NCI-H1694 (cell line): ENCODE measurements at places on chromosomes 16 and 17.

GRCh38 chr17:77233635-77234334, 93.0 kb downstream of the SEC14L1 start:
- no peak for DNase-seq

GRCh38 chr17:28227316-28228108, 91.5 kb upstream of the TMEM97 start:
- DNase-seq: no peak

- DNase-seq: no peak
Measured at GRCh38 chr17:64240741-64241347, 22.2 kb downstream of the TEX2 start.

- DNase-seq: peak; percentile 37
Measured at GRCh38 chr17:50266384-50267073, 7.7 kb upstream of the TMEM92 start.

DNA sequence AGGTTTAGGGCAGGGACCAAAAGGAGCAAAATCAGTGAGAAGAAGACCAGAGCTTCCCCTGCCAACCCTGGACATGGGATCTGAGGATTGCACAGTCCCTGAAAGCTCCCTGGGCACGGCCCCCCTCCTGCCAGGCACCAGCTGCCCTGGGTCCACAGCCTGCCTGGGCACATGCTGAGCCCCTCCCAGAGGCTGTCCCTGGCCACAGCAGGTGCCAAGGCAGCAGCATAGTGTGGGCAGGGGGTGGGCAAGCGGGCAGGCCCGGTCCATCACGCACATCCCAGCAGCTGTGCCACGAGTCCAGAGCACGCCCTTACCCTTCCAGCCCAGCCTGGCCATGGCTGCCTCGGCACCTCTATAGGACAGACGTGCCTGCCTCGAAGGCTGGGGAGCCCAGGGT, 12.7 kb downstream of the SCN4A start:
- DNase-seq: no peak

DNA sequence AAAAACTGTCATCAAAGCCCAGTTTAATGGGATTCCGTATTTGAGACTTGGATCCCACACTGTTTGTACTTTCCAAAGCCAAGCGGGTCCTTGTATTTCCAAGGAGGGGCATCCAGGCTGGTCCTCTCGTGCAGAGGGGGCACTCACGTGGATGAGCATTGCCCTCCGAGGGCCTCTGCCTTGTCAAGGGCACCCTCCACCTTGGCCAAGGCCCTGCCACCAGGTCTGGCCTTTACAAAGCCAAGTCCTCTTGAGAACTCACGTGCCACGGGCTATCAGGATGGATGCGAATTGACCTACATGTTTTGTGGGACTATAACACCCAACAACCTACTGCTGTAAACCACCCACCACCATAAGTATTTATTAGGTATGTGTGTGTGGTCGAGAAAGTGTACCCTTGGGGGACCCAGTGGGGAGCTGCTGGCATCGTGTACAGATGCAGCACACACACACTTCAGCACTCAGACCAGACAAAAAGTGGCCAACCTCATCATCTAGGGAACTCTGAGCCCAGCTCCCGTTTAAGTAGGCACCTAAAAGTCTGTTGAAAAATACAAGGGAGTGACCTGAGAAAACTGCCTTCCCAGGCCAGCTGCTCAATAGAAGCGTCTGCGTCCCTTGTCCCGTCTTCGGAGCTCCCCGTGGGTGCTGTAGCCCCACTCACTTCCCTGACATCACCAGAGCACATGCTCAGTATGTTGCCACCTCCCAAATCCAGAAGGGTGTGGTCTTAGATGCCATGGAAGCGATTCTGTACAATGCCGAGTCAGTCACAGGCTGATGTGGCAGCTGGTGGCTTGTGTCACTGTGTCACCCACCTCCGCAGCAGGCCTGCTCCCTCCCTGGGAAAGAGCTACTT, 12.9 kb downstream of the MAP1LC3B start:
- no peak for DNase-seq

GRCh38 chr17:59838052-59838916, 54.5 kb downstream of the TUBD1 start:
- DNase-seq: no peak

GRCh38 chr16:8852534-8852933, 16.3 kb downstream of the CARHSP1 start:
- DNase-seq: no peak

DNA sequence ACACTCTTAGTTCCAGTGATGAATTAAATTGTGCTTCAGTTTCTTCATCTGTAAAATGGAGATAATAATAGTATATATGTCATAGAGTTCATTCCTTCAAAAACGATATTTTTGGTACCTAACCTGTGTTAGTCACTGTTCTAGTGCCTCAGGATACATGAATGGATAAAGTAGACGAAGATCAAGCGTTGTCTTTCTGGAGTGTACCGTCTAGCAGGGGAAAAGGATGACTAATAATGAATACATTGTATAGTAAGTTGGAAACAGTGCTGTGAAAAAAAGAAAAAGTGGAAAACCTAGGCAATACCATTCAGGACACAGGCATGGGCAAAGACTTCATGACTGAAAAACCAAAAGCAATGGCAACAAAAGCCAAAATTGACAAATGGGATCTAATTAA, 8.6 kb downstream of the KRT10 start:
- no peak for DNase-seq

GRCh38 chr16:81558077-81558443, 113.5 kb downstream of the CMIP start:
- no peak for DNase-seq

- no peak for DNase-seq
Measured at GRCh38 chr16:66337463-66338188, 28.9 kb upstream of the CDH5 start.

- no peak for DNase-seq
Measured at GRCh38 chr16:1003391-1004347, 22.1 kb downstream of the SOX8 start.

DNA sequence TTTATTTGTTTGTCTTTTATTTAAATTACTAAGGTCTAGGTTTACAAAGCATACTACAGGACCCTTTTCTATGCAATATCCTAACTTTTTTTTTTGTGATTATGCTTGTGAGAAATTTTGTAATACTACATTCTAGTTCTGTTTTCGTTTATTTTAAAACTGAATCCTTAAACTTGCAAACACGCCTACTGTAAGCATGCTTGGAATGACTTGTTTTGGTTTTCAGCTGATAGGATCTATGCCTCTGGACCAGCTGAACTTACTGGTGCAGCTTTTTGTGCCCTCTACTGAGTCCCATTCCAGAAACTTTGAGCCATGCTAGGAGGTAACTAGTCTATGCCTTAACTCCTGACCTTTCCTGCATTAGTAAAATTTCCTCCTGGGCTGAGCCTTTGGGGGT, 6.0 kb downstream of the PDP2 start:
- no peak for DNase-seq

DNA sequence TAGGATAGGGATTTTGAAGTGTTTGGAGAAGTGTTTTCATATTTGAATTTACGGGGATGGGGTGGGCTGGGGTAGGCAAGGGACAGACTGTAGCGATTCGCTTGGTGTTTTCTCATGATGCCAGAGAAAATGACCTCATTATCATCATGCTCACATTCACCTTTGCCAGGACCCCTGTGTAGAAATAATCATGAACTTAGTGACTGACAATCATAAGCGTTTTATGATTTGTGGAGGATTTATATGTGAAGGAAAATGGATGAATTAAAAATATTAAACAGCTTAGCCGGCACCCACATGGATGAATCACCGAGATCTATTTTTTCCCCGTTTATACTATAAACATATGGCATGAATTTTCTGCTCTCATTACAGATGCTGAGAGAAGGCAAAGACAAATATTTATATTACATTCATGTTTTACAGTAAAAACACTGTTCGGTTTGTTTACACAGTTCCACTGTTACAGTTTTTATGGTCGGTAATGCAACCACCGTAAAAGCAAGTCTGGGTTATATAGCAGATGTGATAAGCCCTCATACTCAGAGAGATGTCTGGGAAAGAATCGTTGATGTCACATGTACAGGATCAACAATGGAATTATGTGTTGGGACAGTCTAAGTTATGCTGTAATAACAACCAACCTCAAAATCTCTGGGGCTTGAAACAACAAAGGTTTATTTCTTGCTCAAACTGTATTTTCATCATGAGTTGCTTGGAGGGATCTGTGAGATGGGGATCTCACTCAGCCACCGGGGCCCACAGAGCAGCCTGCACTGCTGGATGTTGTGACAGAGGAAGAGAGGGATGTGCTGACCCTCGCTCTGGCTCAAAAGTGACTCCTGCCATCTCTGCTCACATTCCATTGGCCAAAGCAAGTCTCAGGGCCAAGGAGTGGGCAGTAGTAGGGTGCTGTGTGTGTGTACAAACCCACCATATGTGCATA, 85.1 kb downstream of the WWOX start:
- peak; percentile 71 for DNase-seq

- no peak for DNase-seq
Measured at GRCh38 chr17:38871247-38872015, 1.6 kb downstream of the LASP1 start.

- DNase-seq: no peak
Measured at GRCh38 chr16:2388875-2389433, 40.3 kb upstream of the CCNF start.

GRCh38 chr17:6069539-6070429, at the start of gene WSCD1:
WSCD1 (plus strand) TSS chr17:6070379; CDS start chr17:6080659, 10,280 bp downstream.
- no peak for DNase-seq

DNA sequence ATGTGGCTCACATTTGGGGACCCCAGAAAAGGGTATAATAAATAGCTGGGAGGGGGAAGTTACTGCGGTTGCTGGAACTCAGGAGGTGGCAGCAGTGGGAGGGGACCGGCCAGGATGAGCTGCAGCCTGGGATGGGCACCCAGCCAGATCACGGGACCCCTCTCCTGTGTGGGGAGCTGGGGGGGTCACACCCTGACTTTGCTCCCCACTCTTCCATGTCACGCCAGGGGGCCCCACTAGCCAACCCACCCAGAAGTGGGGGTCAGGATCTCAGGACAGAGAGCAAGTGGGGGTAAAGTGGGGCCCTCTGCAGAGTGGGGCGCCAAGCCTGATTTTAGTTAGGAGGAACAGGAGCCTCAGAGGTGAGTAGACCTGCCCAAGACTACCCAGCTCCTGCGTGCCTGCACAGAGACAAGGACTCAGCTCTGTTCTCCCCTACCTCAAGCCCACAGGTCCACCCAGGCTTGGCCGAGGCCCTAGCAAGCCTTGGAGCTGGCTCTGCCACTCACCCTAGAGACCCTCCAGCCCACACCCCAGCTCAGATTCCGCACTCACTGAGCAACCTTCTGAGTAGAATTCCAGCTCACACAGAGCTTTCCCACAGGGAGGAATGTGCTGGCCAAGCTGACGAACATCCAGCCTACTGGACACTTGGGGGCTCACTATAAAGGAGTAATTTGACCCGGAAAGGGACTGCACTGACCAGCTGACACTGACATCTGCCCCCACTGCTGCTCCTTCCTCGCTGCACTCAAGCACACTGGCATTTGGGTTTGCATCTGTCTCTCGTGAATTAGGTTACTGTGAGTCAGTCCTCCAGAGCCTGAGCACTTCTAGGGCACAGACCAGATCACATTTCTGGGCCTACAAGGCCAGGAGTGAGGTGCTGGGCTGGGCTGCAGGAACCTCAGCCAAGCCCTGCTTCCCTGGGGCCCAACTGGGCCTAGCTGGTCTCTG, 310.1 kb downstream of the C16orf95 start:
- DNase-seq: no peak

GRCh38 chr16:84295203-84295860, 654 bp downstream of the WFDC1 start:
- no peak for DNase-seq

- no peak for DNase-seq
Measured at GRCh38 chr16:68272507-68273209, 8.3 kb downstream of the SLC7A6 start.

- no peak for DNase-seq
Measured at GRCh38 chr17:50170662-50171370, 5.0 kb downstream of the SGCA start.

DNA sequence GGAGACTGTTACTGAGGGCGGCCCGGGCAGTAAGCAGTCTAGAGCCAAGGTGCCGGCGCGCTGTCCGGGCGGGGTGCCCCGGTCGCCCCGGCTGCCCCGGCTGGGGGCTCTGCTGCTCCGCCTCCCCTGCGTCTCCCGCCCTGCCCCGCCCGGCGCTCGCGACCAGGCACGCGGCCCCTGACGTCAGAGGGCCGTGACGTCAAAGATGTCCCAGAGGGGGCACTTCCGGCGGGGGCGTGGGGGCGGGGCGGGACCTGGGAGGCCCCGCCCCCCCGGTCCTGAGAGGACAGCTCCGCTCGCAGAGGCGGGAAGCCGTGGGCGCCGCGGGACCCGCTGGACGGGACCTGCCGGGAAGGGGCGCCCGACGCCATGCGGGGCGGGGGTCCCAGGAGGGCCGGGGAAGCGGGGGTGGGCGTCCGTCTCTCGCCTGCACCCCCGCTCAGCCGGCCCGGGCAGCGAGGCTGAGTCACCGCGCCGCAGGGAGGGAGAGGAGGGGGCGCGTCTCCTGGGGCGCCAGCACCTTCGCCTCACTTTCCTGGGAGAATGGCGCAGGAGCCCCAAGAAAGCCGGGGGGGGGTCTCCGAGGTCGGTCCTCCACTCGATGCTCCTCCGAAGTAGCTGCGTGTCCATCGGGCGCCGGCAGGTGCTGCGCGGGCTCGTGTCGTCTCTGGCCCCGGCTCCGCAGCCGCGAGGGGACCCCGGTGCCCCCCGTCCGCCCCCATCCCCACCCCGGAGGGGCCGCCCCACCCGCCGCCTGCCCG, 4.4 kb upstream of the HIC1 start:
- peak; percentile 27 for DNase-seq

- no peak for DNase-seq
Measured at GRCh38 chr17:81578561-81579225, 26.5 kb upstream of the FAAP100 start.

DNA sequence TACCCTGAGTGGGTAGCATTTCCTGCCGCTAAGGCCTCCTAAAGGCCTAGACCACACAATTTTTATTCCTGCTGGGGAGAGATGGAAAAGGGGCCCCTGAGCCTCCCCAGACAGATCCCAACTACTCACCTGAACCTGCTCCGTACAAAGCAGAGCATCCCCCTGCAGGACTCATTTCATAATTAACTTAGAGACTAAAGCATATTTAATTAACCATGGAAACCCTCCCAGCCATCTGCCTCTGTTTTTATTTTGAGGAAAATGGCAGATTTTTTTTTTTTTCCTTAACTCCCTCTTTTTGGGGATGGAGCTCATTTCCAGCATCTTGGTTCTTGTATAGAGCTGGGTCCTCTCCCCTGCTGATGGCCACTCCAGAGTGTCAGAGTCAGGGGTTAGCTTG, 96.5 kb upstream of the CRHR1 start:
- peak; percentile 81 for DNase-seq

GRCh38 chr17:416293-417206, 63.9 kb upstream of the RPH3AL start:
- no peak for DNase-seq
